ENCODE measurements at places on chromosomes 3 and 15.

- DNase-seq = no peak
Observed at GRCh38 chr3:34073961-34074360, 275.5 kb downstream of the PDCD6IP start.

DNA sequence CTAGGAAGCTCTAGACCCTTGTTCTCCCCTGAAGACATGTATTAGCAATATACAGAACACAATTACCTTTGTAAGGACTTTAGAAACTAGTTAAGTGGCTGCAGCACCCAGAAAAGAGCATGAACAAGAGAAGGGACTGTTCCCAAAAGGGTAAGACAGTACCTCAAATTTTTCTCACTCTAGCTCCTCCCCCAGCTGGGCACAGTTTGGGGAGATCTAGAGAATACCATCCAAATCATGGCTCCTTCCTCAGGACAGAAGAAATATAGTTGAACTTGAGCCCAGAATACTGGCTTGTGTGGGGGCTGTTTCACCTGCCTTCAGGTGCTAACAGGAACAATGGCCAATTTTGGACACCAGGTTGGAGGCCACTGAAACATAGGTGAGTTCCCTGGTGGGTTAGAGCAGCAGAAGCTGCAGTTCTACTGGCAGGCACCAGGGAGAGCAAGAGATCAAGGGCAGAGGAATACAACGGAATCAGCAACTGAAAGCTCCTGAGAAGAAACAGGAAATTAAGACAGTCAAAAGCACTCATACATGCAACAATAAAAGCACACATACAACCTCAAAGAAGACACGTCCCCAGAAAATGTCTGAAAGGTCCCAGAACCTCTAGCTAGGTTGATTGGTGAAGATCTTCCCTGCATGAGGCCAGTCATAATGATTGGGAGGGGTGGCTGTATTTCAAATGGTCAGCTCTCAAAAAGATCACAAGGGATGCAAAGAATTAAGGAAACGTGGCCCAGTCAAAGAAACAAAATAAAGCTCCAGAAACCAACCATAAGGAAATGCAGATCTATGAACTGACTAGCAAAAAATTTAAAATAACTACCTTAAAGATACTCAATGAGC, 104.9 kb upstream of the ASB14 start:
- DNase-seq = peak; percentile 65

GRCh38 chr3:70557976-70558375, 245.5 kb upstream of the MDFIC2 start:
- no peak for DNase-seq

DNA sequence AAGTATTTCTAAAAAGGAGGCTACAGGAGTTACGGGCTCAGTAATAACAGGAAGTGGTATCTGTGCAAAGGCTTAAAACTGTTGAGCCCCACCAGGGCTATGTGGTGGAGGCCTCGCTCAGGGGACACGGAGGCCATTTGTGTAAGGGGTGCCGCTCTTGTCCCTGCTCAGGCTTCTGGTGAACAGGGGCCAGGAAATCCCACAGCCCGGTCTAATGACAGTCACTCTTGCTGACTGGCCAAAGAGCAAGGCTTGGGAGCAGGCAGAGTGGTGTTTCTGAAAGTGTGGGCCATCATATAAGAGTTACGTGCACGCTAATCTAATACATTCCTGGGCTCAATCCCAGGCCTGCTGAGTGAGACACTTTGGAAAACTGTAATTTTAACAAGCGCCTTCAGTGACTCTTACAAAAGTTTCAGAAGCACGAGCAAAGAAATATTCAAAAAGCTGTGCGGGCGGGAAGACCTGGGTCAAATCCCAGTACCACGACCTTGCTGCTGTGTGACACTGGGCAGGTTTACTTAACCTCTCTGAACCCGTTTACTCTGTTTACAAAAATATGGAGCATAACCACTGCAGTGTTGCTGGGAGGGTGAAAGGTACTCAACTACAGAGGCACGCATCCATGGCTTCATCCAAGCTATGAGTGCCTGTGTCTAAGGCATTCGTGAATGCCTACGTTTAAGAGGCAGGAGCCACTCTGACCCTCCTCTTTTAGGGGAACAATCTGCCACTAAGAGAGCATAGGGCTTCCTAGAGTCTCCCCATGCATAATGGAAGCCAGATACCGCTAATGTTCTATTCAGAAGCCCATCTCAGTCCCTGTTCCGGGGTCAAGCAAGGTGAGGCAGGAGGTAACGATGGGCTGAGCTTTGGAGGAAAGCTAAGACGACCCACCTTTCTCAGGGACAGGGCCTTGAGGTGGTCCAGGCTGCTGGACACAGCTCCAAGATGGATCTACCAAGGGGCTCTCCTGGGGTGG, 2.0 kb downstream of the ATP10A start:
- peak; percentile 62 for DNase-seq

DNA sequence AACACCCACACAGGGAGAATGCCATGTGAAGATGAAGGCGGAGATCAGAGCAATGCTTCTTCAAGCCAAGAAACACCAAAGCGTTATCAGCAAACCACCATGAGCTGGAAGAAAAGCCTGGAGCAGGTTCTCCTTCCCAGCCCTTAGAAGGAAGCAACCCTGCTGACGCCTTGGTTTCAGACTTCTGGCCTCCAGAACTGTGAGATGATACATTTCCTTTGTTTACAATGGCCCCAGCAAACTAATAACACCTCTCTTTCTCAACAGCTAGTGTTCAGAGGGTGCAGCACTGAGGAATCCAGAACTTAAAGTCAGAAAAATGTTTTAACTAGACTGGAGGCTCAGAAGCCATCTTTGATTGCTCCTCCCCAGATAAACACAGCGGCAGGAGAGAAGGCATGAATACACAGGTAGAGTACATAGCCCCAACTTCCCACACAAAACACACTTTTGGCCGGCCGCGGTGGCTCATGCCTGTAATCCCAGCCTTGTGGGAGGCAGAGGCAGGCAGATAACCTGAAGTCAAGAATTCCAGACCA, 132.4 kb upstream of the LPP start:
- DNase-seq = no peak

DNA sequence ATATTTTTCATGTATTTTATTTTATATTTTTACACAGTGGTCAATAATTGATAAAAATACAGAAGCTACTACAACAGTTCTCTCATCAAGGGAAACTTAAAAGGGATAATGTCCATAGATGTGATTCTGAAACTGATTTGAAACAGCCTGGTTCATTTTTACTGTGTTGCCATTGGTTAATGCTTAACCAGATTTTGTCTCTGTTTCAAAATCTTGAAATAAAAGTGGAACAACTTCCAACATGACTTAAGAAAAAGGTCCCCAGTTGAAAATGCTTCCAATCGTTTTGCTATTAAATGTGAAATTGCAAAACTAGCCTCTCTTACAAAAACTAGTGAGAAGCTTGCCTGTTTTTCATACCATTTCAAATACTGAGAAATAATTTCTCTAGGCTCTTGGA, 240.7 kb downstream of the LPP start:
- no peak for DNase-seq

GRCh38 chr15:100722551-100723314, 120.3 kb downstream of the ASB7 start:
- no peak for DNase-seq

DNA sequence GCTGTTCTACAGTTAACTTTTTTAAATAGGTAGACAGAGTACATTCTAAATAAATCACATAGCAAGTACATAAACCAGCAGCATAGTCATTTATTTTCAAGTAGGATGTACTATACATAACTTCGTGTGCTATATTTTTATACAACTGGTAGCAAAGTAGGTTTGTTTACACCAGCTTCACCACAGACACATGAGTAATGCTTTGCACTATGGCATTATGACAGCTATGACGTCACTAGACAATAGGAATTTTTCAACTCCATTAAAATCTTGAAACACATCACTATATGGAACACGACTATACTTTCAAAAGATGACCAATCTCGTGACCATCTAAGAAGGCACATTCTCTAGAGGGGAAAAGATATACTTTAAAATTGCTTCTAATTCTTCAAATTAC, 3.5 kb downstream of the TEX55 start:
- DNase-seq = no peak

DNA sequence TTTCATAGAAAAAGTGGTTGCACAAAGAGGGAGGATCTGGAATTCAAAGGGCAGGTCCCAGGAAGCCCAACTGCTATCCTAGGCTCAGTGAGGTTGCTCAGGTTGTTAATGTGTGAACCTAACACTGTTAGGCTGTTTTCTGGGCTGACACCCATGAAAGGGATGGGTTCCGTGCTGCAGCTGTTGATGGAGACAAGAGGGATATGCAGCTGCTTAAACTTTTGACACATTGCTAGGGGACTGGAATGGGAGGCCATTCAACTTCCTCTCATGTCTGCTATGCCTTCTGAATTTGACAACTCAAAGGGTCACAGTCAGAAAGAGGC, 198.0 kb upstream of the NR2E3 start:
- no peak for DNase-seq

DNA sequence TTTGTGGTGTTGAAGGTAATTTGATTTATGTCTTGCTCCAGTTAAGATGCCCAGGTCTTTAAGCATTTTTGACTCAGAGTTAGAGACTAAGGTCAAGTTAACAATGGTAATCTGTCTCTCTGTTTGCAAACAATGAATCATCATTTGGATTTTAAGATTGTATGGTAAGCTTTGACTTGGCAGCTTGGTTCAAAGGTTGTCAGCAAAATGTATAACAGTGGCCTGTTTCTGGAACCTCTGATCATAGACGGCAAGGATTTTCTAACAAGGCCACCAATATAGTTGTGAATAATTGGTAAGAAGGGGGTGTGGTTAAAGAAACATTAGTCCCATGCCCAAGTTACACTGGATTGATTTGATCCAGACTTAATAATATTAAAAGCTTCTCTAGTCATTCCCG, 775.2 kb upstream of the GOLIM4 start:
- no peak for DNase-seq

GRCh38 chr3:129605203-129605921, 1.1 kb downstream of the PLXND1 start:
- peak; percentile 42 for DNase-seq

DNA sequence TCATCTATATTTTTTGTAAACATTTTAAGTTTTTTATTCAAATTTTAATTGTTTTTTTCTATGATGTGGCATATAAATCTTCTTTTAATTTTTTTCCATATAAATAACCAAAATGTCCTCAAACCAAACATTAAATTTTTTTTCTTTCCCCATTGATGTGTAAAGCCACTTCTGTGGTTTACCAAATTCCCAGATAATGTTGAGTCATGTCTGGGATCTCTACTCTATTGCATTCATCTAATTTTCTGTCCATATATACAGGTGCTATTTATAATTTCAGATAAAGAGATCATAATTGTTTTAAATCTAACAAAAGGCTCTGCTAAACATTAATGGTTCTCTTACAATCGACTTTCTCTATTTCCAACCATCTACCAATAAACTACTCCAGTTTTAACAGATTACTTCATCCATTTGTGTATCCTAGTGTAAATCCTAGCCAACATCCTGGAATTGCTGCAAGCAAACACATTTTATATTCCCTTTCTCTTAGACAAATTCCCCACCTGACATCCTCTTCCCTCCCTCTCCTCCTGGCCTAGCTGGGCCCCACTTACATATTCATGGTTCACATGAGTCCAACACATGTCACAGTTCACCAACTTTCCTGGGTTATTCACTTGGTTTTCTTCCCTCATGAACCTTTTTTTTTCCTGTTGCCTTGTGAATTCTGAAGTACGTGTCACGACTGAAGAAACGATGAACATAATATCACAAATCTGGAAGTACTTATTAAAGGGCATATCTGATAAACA, 368.0 kb upstream of the AGTR1 start:
- DNase-seq = no peak

DNA sequence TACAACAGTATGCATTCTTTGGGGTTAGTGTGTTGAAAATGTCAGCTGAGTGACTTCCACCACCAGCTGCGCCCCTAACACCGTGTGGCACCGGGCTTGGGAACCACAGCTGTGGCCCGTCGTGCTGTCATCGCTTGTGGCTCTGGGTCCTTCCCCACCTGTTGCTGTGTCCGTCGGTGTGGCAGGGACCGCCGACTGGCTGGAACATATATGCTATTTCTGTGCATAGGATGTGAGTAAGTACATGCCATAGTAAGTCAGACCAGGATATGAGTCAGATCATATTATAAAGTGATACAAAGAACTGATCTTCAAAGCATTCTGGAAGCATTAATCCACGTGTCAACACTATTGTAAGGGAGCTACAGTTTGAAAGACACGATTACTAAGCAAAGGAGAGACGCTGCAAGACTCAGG, 31.9 kb downstream of the EHD4 start:
- peak; percentile 31 for DNase-seq

GRCh38 chr3:2896308-2896939, 213.8 kb downstream of the IL5RA start:
- no peak for DNase-seq

DNA sequence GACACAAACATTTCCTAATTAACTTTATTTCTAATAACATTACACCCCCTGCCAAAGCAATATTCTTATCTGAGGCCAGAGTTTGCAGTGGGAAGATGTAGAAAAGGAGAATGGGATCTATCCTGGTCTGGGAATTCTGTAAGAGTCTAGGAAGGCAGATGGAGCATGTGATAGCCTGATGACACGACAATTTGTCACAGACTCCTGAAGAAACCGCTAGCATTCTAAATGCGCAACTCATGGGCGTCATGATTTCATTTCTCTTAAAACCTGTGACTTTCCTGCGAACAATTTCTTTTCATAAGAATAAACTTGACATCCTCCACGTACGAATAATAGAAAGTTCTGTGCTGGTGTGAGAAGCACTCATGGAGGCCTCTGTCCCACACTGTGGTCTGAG, 72.9 kb upstream of the ATP10A start:
- DNase-seq = no peak

DNA sequence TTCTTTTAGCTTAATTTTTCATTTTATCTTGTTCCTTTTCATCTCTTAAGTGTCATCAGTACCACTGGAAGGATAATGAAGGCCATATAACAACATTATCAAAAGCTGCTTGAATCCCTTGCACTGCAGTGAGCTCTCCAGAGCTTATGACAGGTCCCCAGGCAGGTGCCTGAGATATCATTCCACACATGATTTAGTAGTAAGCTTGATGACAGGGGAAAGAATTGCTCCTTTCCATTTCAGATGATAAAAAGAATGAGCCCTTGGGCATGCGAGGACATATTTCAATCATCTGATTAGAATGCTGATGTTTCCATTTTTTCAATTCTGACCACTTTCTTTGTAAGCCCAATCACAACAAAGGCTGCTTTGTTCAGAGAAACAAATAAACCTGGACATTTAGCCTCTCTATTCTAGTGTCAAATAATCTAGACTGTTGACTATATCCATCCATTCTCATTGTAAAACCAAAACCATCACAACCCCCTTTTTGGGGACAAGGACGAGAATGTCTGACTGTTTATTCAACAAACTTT, 567.8 kb downstream of the IGSF11 start:
- no peak for DNase-seq

Data from CD4-positive, alpha-beta T cell treated with Interleukin-6 at 100 ng/mL for 8 hours (primary cell).